ENCODE measurements at places on chromosomes 13 and 19.

DNA sequence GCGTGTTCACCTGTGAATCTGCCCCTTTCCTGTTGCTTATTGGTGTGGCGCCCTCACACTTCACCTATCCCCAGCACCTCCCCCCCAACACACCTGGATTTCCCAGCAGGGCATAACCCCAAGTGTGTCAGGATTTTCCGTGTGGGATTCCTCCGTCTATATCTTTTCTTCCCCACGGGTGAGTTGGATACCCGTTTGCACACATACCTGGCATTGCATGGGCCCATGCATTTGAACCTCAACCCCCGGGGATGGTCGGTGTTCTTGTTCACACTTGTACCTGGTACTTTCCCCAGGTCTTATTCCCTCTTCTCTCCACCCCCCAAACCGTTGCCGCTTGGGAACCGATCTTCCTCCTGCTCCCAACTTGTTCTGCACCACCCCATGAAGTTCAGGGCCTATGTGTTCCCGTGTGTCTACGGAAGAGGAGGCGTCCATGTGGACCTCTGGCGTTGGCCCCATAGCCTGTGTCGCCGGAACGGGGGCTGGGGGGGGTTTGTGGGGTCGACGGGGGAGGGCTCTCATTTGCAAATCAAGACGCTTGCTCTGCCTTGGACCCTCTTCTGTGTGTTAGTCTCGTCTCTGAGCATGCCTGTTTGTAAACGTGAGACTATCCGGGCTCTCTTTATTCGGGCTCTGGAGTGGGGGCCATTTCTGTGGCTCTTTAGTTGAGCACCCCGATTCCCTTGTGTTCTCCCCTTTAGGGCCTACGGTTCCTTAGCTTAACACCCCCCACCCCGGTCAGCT lies 1.7 kb downstream of the PRR12 start:
- no peak for DNase-seq

DNA sequence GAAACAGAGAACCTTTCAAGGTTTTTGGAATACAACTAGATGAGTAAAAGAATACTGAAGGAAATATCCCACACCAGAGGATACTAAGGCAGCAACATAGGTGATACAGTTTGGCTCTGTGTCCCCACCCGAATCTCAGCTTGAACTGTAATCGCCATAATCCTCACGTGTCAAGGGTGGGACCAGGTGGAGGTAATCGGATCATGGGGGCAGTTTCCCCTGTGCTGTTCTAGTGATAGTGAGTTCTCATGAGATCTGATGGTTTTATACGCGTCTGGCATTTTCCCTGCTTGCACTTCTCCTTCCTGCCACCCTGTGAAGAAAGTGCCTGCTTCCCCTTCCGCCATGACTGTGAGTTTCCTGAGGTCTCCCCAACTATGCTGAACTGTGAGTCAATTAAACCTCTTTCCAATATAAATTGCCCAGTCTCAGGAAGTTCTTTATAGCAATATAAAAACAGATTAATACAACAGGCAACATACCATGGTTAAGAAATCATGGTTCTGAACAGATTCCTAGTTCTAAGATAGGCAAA lies 97.0 kb downstream of the ABCC4 start:
- no peak for DNase-seq

DNA sequence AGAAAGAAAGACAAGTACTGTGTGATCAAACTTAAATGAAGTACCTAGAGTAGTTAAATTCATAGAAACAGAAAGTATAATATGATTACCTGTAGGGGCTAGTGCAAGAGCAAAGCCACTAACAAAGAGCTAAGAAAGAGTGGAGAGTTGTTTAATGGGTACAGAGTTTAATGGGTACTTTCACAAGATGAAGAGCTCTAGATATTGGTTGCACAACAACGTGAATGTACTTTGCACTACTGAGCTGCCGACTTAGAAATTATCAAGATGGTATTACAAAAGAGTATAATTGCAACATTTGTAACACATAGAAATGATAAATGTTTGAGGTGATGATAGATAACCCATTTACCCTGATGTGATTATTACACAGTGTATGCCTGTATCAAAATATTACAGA lies 140.3 kb upstream of the GPC6 start:
- no peak for DNase-seq

- no peak for DNase-seq
These were observed 12.1 kb upstream of the LGALS14 start for GRCh38 chr19:39692166-39692565.

DNA sequence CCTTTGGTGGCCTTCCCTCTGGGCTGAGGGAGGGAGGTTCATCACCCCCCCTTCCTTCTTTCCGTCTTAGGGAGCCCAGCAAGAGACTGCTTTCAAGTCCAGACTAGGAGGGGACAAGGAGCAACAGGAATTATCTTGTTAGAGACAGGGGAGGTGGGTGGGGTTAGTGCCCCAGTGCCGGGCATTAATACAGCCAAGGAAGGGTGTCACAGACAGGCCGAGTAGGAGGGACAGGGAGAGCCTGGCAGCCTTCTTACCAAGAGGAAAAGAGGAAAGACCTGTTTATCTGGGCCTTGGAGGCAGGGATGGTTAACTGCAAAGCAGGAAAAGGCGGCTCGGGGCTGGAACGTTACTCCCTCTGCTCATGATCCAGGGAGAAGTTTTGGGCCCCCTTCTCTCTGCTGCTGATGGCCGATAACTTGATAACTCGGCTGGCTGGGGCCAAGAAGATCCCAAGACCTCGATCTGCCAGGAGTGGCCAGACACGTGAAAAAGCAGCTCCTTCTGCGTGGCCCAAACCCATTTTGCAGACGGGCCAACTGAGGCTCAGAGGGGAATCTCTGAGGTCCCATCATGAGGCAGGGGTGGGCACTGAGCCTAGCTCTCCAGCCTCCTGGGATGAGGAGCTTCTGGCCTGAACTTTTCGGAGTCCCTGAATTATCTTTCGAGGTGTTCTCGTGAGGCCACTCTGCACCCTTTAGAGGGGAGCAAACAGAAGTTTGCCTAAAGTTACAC lies 79.3 kb downstream of the PTPRS start:
- no peak for DNase-seq

- no peak for DNase-seq
These were observed 795.3 kb upstream of the PCDH20 start for GRCh38 chr13:62210951-62211350.

DNA sequence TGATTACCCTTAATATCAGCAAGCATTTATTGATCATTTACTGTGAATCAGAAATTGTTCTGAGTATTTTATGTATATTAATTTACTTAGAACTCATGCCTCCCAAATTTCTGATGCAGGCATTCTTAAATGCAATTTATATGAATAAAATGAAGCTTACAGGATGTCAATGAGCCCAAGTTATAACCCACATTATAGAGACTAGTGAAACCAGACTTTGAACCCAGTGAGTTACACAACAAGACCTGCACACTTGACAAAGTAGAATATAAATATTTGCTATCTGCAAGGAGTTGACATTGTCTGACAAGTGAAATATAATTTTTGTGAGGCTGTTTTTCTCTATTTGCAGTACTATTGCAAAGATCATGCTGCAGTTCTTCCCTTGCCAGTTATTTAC lies 656.0 kb downstream of the GPC5 start:
- DNase-seq = no peak

- no peak for DNase-seq
These were observed 324.8 kb downstream of the TEX29 start for GRCh38 chr13:111645198-111645597.

- DNase-seq = no peak
These were observed 8.2 kb downstream of the PHF11 start for GRCh38 chr13:49503951-49504350.

- no peak for DNase-seq
These were observed 332.2 kb downstream of the MYO16 start for GRCh38 chr13:108961542-108962125.

GRCh38 chr19:12698138-12698537 lies 1.7 kb upstream of the FBXW9 start:
- no peak for DNase-seq

Measured in esophagus squamous epithelium (tissue), 5 donors.